ENCODE measurements at places on chromosomes 1 and 21.

DNA sequence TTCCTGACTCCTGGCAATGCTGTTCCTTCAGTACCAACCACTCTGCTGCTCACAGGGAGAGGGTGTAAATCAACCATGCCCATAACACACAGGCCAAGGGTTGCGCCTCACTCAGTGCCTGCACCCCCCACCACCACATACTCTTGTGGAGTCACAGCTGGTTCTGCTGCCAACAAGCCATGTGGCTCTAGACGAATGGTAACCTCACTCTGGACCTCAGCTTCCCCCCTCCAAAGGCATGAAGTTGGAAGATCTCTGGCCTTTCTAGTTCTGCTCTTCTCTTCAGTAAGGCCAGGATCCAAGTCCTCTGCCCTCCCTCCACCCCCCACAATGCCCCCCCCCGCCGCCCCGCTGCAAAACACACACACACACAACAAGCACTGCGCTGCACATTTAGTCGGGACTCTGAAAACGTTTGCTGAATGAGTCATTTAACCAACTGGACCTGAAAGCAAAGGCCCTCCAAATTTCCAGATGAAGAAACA lies 1.7 kb upstream of the GLIS1 start:
- H3K4me3 ChIP-seq: peak overlapping the region; percentile 33
- no peak for DNase-seq
- H3K4me1 ChIP-seq: no peaks in the 10 kb centered on the region
- H3K27me3 ChIP-seq: peaks cover 57% of the 10 kb centered on the region

DNA sequence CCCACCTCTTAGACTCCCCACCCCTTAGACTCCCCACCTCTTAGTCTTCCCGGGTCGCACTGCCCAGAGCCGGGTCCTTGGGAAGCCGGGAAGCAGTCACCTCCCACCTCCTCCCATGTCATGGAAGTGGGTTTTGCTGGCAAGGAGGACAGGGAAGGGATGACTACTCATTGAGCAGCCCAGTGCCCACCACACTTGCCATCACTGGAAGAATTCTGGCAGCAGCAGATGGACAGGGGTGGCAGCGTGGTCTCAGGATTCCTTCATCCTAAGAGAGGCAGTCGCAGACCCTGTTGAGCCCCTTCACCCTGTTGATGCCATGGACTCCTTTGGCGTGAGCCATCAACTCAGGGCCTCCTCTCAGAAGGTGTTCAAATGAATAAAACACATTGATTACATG lies 140.8 kb downstream of the PGBD5 start:
- H3K4me3 ChIP-seq: no peak overlapping the region
- H3K4me1 ChIP-seq: peaks cover 7% of the 10 kb centered on the region
- H3K27me3 ChIP-seq: no peaks in the 10 kb centered on the region
- DNase-seq: no peak

GRCh38 chr1:111920221-111921024 lies 69.0 kb downstream of the KCND3 start:
- no peak overlapping the region for H3K27ac ChIP-seq
- H3K4me1 ChIP-seq: no peaks in the 10 kb centered on the region
- H3K4me3 ChIP-seq: no peak overlapping the region
- peaks cover 26% of the 10 kb centered on the region for H3K27me3 ChIP-seq
- DNase-seq: no peak

DNA sequence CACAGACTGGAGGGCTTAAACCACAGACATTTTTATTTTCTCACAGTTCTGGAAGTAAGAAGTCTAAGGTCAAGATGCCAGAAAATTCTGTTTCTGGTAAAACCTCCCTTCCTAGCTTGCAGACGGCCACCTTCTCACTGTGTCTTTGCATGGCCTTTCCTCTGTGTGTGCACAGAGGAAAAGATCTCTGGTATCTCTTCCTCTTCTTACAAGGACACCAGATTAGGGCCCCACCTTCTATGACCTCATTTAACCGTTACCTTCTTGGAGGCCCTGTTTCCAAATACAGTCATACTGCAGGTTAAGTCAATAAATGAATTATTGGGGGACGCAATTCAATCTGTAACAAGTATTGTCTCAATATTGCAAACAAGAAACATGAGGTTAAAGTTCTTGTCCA lies 63.0 kb upstream of the PRDX6 start:
- no peak for DNase-seq
- no peaks in the 10 kb centered on the region for H3K27me3 ChIP-seq
- peaks cover 9% of the 10 kb centered on the region for H3K4me1 ChIP-seq
- H3K36me3 ChIP-seq: peaks cover 5% of the 10 kb centered on the region
- no peak overlapping the region for H3K27ac ChIP-seq

GRCh38 chr1:12540580-12541273 lies 77.3 kb downstream of the DHRS3 start:
- H3K4me3 ChIP-seq: no peak overlapping the region
- H3K27me3 ChIP-seq: peaks cover 6% of the 10 kb centered on the region
- H3K27ac ChIP-seq: no peak overlapping the region
- DNase-seq: no peak
- H3K36me3 ChIP-seq: peaks cover 18% of the 10 kb centered on the region
- peaks cover 10% of the 10 kb centered on the region for H3K4me1 ChIP-seq

DNA sequence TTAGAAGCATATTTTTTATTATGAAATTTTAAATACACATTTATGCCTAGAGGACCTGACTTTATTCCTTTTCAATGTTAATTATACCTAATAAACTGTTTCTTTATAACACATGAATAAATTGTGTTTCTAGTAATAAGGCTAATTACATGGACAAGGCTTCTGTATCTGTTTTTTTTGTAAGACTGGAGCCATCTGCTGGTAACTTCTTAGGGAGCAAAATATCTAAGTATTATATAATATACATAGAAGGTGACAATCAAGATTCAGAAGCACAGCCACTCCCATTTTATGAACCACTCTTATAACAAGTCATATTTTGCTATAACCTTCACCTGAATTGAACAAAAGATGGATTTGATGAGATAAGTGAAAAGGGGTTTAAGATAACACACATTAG lies 84.2 kb downstream of the LBR start:
- H3K27me3 ChIP-seq: peaks cover 26% of the 10 kb centered on the region
- H3K27ac ChIP-seq: no peak overlapping the region
- H3K4me3 ChIP-seq: no peak overlapping the region
